CMK (cell line): ENCODE measurements at places on chromosomes 16 and 17.

- no peak for DNase-seq
Measured at GRCh38 chr17:77010667-77011066, 130.1 kb upstream of the SEC14L1 start.

- DNase-seq: no peak
Measured at GRCh38 chr17:28133562-28133970, 91.1 kb downstream of the NLK start.

DNA sequence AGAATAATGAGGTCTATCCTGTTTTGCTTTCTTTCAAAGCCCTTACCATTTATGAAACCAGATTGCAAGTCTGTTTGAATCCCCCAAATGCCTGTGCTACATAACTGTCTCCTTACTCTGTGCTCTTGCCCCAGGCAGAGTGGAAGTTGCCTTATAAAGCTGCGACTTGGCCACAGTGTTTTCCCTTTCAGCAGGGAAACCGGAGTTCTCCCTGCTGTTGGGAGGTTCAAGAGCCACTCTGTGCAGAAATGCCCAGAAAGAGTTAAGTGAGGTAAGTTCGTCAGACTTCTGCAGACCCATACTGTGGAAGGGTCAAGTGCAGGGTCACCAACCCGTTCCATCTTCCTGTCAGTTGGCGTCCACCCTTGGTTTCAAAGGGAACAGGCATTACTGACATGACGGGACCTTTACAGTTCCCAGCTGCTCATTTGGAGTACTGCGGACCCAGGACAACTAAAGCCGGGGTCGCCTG lies 508.9 kb downstream of the WWOX start:
- DNase-seq: no peak

- no peak for DNase-seq
Measured at GRCh38 chr17:21539146-21539545, 153.2 kb upstream of the KCNJ18 start.

- no peak for DNase-seq
Measured at GRCh38 chr16:10128397-10129258, 53.6 kb downstream of the GRIN2A start.

GRCh38 chr16:47374629-47375028 lies 86.2 kb downstream of the ITFG1 start:
- DNase-seq: no peak

GRCh38 chr17:29143894-29144293 lies 36.3 kb downstream of the MYO18A start:
- DNase-seq: no peak

DNA sequence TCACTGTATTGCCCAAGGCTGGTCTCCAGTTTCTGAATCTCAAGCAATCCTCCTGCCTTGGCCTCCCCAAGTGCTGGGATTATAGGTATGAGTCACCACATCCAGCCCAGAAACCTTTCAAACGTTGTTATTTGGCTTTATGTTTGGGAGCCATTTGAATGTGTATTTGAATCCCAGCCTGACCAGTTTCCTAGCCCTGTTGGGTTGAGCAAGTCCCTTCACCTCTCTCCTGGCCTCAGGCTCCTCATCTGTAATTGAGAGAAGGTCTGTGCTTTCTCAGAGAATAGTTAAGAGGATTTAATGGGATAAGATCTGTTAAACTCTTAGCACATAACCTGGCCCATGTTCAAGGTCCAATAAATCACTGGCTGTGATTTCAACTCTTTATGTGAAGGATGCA lies 385.8 kb upstream of the RBFOX1 start:
- DNase-seq: no peak

- no peak for DNase-seq
Measured at GRCh38 chr16:85210423-85211169, 98.3 kb upstream of the CIBAR2 start.

- DNase-seq: no peak
Measured at GRCh38 chr16:50121721-50122445, 31.2 kb upstream of the TENT4B start.

DNA sequence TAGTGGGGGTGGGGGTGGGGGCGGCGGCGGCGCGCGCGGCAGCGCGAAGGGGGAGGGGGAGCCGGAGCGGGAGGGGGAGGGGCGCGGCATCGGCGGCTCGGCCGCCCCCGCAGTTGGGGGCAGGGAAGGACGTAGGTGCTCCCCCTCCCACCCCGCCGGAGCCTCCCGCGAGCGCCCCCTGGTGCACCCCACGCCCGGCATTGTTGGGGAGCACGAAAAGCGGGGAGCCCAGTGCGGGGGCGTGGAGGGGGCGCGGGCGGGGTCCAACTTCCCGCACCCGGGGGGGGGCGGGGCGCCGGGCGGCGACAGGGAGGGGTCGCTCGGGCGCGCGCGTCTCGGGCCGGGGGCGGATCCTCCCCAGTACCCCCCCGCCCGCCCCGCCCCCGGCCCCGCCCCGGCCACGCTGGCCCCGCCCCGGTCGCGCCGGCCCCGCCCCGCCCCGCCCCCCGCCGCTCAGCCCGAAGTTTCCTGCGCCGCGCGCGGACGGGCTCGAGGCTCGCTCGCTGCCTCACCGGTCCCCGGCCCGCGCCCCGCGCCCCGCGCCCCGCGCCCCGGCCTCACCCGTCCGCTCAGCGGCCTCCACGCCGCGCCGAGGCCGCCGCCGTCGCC lies at the start of gene CACNA1H:
CACNA1H (plus strand) TSS at position 456 of the 609 bp plus-strand sequence. CDS start 632 bp downstream, outside the sequence.
- peak; percentile 35 for DNase-seq

DNA sequence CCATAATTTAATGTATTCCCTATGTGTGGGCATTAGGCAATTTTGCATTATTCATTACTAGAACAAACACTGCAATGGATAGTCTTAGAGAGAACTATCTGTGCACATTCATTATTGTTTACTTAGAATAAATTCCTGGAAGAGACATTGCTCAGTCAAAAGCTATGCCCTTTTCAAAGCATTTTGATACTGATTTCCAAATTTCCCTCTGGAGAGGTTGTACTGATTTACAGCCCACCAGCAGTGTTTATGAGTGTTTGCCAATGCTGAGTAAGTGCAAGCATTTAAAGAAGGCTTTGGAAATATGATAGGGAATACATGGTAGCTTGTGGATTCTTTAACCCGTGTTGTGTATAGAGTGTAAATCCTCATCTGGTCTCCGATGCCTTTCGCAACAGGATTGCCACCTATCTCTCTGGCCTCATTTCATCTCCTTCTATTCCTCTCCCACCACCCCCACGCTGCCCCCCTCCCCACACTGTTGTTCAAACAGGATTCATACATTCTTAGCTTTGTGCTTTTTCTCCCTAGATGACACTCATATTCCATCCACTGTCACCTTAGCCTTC lies 33.4 kb upstream of the MMD start:
- DNase-seq: no peak

DNA sequence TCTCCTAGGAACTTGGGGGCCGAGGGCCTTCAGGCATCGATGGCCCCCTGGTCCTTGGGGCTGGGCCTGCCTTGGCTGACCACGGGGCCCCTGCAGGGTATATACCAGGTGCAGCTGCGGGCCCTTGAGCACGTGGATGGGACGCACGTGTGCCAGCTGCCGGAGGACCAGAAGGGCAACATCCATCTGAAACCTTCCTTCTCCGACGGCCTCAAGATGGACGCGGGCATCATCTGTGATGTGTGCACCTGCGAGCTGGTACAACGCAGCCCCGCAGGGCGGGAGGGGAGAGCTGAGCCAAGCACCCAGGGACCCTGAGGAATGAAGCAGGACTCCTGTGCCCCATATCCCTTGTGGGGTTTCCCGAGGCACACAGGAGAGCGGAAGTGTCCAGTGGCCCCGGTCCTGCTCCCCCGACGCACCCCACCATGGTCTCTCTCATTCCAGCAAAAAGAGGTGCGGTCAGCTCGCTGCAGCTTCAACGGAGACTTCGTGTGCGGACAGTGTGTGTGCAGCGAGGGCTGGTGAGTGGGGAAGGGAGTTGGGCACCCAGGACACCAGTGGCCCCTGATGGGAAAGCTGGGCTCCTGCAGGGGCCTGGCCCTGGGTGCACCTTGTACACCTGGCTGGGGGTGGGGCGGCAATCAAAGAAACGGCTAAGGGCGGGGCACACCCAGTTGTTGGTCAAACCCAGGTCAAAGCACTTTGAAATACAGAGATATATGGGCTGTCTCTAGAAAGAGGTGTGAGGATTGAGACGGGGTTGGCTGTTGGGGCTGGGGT lies 10.6 kb downstream of the ITGB4 start:
- no peak for DNase-seq

GRCh38 chr16:59179446-59180082 lies 445.4 kb upstream of the GOT2 start:
- no peak for DNase-seq

DNA sequence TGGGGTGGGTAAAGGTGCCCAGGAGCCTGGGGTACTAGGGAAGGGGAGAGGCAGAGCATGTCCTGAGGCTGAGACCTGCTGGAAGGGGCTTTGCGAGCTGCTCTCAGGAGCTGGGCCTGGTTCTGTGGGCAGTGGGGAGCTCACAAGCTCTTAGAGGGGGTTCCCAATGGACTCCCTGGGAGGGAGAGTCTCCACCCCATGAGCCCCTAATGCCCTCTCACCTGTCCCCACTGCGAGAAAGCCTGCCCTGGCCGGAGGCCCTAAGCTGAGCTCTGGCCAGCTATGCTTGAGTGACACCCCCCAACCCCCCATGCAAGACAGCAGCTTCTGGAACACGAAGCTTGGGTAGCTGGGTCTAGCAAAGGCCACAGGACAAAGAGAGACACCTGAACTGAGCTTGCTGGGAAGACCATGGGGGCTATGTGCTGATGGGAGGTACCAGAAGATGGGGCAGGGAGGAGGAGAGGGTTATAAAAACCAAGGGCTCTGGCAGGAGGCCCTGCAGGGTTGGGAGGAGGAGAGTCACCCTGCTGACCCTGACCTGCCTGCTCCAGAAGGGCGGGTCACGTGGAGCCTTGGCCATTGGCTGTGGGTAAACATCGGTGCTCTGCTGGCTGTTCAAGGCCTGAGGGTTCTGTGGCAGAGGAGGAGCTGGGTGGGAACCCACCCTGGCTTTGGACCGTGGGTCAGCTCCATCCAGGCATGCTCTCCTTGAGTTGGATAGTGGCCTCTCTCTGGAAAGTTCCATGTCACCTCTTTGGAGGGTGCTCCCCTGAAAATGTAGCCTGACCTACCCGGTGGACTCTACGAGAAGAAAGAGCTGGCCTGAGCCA lies 106.7 kb downstream of the RAB11FIP4 start:
- no peak for DNase-seq

DNA sequence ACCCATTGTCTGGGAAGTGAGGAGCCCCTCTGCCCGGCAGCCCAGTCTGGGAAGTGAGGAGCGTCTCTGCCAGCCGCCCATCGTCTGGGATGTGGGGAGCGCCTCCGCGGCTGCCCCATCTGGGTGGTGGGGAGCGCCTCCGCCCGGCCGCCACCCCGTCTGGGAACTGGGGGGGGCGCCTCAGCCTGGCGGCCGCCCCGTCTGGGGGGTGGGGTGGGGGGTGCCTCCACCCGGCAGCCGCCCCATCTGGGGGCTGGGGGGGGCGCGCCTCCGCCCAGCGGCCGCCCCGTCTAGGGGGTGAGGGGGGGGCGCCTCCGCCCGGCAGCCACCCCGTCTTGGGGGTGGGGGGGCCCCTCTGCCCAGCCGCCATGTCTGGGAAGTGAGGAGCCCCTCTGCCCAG lies 78.4 kb downstream of the RPGRIP1L start:
- no peak for DNase-seq

DNA sequence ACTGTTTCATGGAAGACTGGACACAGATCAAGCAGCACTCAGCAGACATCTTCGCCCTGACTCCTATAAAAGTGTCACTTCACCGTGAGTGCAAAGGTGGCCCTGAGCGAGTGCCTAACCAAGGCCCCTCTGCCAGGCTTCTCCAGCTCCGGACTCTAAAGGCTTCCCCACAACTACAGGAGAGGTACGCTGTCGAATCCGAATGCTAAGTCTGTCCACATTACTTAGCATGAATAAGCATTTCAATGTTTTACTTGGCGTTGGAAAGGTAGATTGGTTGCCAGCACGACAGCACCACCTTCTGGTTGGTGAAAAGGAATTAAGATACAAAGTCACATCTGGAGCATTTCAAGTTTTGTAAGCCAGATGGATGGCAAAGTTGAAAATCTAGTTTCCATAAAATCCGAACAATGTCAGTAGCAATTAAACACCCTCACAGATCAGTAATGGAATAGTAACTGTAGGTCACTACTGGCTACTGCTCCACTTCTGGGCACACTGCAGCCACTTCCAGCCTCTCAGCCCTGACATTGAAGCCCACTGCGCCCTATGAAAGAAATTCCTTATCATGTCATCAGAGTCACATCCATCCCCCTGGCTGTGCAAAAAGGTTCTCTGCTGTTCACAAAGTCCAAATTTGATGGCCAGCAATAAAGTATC lies 100.9 kb downstream of the PARN start:
- DNase-seq: peak; percentile 36

GRCh38 chr16:68384288-68385161 lies 63.8 kb downstream of the SMPD3 start:
- no peak for DNase-seq

GRCh38 chr16:3202903-3203539 lies 15.0 kb downstream of the OR1F1 start:
- DNase-seq: no peak

GRCh38 chr17:2707721-2708584 lies 3.6 kb downstream of the CLUH start:
- no peak for DNase-seq

- no peak for DNase-seq
Measured at GRCh38 chr17:82801377-82801970, 38.3 kb downstream of the ZNF750 start.

DNA sequence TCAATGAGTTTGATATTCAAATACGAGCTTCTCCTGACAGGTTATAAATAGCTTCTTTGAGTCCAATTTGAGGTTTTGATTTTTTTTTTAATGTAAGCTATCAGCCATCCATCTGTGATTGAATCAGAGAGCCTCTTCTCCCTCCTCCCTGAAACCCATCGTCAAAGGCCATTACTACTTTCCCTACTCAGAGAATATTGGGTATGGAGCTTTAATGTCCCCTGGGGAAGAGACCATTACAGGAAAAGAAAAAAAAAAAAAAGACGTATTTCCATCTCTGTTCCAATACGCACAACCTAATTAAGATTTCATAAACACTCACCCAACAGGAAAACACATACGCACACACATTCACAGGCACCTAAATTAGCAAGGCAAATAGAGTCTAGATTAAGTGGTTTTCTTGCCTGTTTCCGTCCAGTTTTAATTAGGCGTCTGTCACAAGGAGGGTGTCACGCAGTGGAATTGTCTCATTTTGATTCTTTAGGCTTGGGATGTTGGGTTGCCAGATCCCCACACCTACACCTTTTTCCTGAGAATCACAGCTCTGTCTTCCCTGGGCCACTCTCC lies 194.3 kb upstream of the RPL38 start:
- no peak for DNase-seq

GRCh38 chr17:78112518-78113471 lies 15.8 kb downstream of the TMC6 start:
- no peak for DNase-seq

GRCh38 chr16:16997349-16997748 lies 473.4 kb downstream of the XYLT1 start:
- DNase-seq: no peak
